ENCODE measurements at places on chromosomes 12 and 14.

GRCh38 chr12:74515849-74516248 lies 21.8 kb upstream of the ATXN7L3B start:
- DNase-seq, result no peak

DNA sequence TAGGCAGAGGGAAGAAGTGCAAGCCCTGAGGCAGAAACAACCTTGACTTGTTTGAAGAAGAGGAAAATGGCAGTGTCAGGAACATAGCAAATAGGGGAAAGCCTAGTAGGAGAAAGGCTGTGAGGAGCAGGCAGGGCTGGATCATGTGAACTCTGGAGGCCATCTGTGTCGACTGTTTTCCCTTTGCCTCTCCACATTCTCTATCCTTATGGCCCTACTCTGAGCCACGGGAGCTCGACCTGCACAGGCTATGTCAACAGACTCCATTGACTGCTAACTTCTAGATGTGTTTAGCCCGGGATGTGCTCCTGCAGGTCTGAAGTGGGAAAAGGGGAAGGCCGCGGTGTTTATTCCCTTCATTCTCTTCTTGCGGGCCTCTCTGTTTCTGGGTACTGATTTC lies 35.2 kb downstream of the EGLN3 start:
- no peak for DNase-seq

DNA sequence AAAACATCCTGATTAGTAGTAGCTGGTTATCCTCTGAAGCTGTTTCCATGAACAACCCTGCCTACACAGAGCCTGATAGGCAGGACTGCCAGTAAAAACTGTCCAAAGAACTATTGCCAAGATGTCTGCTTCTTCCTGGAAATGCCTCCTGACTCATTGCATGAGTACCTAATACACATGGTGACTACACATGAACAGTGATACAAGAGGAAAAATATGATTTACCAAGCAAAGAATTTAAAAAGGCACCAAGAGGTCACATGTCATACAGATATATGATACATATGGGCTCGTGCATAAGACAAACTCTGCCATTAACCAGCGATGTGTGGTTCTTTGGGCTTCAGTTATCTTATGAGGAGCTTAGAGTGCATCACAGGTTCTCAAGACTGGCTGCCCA lies 552.3 kb downstream of the SLC16A7 start:
- no peak for DNase-seq

DNA sequence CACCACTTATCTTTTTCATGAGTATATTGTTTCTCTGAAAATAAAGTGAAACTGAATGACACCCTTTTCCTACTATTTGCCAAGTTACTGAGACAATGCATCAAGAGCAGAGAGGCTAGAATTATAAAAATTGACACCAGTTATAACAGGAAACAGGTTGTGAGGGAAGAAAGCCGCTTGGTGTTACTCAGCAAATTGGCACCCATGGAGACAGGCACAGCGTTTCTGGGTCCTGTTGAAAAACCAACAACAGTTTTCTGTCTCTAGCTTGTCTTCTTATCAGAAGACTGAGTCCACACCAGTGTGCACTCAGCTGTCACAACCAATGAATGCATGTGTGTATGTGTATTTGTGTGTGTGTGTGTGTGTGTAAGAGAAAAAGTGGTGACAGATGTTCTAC lies 267.7 kb downstream of the KCNH5 start:
- DNase-seq, result no peak

- DNase-seq, result no peak
Measured at GRCh38 chr12:132872975-132873421, 14.4 kb downstream of the CHFR start.
